Colonic mucosa (tissue), 4 donors: ENCODE measurements at places on chromosomes 2 and 18. TPM values are rescaled to one million over a fixed set of nuclear protein-coding genes. Genes with fewer than 3 reads are reported as not detected.

GRCh38 chr2:201779901-201780673 is 646 bp downstream of the ALS2 start:
- DNase-seq: peak; percentile 30

- DNase-seq: no peak
Measured at GRCh38 chr2:217010173-217010572, 150.3 kb upstream of the TNP1 start.

Gene SLC23A3
- 4.7 TPM for total RNA-seq

DNA sequence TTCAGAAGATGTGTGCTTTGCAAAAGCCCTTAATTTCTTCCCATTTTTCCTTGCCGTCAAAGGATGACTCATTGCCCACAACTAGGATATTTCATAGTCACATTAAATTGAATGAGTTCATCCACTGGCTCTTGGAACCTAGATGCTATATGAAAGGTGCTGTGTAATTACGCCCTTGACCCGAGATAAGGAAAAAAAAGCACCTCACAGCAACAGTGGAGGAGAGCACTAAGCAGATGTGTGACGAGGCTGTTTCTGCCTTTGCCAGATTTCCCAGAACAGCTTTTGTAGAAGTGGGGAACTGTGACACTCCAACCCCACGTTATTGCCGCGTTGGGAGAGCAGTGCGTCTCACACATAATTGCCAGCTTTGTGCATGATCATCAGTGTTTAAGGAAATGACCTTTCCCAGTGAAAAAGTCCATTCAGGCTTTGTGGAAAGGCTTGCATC is 33.3 kb upstream of the TMEM87B start:
- DNase-seq: no peak

DNA sequence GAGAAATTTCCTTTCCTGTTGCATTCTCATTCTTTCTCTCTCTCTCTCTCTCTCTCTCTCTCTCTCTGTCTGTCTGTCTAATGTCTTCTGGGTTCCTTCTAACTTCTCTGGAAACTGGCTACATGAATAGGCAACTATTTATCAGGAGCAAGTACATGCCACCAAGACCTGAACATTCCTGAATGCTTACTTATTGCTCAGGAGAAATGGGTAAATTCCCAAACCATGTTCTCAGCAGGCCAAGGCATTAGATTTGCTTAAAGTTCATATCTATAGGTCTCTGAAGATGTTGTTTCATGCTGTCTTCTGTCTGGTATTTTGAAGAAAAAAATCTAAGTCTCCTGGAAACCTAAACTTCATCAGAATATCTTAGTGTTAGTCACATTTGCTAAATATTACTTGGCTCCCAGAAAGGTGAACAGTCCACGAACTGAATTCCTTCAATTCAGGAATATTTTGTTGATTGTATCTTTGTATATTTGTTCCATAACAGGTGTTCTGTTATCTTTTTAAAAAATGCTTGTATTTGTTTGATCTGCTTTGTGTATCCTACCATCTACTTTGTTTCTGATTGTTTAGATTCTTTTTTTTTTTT is 77.2 kb upstream of the FIGN start:
- no peak for DNase-seq
